Activated CD8-positive, alpha-beta memory T cell treated with anti-CD3 and anti-CD28 coated beads, Interleukin-2, amount 50 U/mL, for 48 hours (primary cell): ENCODE measurements at places on chromosomes 11 and 22.

DNA sequence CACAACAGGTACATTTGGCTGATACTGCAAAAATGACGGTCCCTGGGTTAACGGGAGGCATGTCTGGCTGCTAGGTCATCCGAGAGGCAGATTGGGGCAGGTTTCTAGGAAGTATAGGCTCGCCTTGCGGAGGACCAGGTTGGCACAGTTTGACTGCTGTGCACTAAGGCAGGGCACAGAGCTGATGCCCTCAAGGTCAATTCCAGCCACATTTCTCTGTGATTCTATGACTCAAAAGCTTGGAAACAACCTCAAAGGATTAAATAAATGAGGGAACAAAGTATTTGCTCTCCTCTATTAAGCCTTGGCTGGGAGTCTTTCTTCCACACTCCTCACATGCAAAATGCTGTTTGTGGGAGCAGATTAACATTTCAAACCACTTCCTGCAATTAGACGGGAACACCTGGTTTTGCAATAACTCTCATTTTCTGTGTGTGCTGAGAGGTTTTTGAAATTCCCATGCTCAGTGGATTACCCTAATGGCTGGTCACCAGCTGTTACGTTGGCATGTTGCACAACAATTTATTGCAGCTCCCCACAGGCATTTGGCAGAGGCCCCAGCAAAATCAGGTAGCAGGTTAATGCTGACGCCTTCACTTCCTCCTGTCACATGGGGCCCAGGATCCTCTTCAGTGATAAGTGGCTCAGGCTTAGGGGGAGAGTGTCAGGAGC, 61.0 kb upstream of the PLET1 start:
- DNase-seq: no peak

DNA sequence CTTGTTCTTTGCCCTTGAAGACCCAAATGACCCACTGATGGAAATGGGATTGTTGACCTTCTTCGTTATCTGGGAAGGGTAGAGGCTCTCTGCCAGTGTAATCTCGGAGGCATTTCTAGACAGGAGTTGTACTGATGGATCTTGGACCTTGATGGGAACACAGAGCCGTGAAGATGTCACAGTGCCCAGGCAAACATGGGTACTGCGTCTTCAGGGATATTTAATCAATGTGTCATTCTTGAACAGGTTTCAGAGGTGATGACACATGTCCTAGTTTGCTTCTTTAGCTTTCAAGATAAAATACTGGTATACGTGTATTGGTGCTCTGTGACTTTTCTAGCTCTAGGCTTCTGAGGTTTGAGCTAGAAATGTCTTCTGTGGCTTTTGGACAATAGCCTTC, 6.2 kb downstream of the LDLRAD3 start:
- no peak for DNase-seq

DNA sequence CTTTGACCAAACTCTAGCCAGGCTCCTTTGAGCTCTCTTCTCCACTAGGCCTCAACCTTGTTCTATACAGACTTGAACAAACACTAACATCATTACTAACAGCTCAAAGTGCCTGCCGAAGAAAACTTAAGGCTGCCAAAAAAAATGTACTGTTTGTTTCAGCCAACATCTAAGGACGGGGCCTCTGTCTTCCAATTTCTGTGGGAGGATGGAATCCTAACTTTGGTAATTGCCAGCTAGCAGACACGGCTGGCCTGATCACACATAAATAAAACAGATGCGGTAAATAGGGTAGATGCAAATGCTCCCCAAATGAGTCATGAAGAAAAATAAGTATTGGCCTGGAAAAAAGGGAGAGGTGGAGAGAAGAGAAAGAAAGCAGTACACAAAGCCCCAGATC, 394.3 kb downstream of the TMEM135 start:
- no peak for DNase-seq

DNA sequence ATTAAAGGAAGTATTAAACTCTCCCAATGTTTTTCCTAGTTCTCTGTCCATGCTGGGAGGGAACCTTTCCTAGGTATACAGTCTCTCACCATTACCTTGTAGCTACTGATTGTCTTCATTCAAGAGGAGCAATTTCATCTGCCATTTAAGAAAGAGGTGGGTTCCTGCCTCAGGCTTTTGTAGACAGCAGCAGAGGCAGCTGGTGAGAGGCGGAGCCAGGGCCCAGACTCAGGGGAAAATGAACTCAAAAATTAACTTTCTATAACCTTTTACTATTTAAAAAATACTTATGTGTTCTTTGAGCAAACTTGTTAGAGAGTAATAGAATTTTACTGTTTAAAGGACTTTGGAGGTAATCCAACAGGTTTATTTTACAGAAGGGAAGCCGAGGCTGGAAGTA, 133.0 kb downstream of the SNX19 start:
- no peak for DNase-seq
